NCI-H1105 (cell line): ENCODE measurements at places on chromosomes 12 and 14.

GRCh38 chr12:110028323-110028722 is 20.0 kb downstream of the C12orf76 start:
- DNase-seq = no peak

DNA sequence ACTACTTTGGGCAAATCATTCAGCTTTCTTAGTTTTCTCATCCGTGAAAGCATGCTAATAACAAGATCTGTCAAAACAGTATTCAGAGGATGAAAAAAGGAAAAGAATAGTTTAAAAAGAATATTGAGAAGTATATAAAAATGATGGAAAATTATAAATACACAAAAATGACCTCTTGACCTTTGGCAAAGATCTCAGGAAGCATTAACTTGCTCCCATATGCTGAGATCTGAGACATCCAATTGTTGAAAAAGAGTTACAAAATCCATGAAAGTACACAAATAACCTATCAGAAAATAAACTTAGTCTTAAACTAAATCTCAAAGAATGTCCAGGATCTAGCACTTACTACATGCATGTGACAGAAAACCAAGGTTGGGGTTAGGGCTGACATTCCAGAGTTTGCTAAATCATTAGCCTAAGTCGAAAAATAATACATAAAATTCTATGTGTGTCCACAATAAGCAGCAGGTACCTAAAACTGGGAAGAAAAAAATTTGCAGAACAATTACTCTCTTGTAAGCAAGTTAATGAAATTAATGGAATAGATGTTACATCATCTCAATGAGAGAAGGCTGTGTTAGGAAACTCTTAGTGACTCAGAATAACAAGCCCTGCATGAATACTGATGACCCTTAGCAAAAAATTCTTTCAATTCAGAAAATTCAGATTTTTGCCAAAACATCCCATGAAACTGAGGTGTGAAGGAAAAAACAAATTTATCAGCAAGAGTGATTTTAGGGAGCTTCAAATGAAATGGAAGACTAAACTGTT is 3.4 kb downstream of the PAH start:
- no peak for DNase-seq

GRCh38 chr12:42968426-42968825 is 378.9 kb upstream of the PRICKLE1 start:
- no peak for DNase-seq

DNA sequence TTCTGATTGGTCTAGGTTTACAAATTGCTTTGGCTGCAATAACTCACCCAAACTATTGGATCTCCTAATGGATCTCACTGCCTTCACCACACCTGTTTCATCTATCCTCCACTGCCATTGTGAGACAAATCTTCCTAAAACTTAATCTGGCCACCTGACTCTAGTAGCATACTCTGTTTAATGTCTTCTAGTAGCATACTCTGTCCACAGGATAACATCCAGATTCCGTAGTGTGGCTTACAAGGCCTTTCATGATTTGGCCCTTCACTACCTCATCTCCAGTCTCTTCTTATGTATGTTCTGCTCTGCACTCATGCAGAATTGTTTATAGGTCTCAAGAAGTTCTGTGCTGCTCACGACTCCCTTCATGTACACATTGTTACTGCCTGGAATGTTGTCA is 10.0 kb downstream of the HSD17B6 start:
- DNase-seq = no peak

- DNase-seq = no peak
Measured at GRCh38 chr12:46941981-46942380, 116.2 kb upstream of the SLC38A4 start.

GRCh38 chr14:74077401-74077800 is 6.9 kb downstream of the ALDH6A1 start:
- DNase-seq = no peak

DNA sequence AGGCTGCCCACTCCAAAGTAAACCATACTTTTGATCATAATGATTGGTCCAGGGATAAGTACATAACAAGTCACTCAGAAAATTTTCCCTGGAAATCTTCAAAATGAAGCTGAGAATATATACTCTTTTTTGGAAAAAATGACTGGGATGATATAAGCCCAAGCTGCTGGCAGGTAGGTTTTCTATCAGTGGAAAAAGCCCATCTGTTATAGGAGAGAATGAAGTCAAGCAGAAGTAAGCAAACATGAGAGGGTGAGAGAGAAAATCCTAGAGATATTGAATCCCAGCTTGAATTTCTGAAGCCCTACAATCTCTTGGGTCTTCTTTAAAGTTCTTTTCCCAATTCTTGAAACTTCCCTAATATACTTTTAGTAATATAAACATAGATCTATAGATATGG is 37.3 kb upstream of the ZDHHC17 start:
- no peak for DNase-seq

DNA sequence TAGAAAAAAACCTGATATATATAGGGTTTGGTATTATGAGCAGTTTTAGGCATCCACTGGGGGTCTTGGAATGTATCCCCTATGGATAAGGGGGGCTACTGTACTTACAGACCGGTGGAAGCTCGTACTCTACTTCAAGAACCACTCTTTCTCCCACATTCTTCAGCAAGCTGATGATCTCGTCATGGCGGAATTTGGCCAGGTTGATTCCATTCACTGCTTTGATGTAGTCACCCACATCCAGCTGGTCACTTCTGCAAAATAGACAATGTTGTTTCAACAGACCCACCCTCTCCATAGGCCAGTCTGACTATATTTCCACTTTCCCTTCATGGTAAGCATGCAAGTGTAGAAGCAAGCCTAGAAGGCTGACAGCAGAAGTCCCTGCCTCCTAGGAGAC is 139.9 kb downstream of the GRIP1 start:
- no peak for DNase-seq

DNA sequence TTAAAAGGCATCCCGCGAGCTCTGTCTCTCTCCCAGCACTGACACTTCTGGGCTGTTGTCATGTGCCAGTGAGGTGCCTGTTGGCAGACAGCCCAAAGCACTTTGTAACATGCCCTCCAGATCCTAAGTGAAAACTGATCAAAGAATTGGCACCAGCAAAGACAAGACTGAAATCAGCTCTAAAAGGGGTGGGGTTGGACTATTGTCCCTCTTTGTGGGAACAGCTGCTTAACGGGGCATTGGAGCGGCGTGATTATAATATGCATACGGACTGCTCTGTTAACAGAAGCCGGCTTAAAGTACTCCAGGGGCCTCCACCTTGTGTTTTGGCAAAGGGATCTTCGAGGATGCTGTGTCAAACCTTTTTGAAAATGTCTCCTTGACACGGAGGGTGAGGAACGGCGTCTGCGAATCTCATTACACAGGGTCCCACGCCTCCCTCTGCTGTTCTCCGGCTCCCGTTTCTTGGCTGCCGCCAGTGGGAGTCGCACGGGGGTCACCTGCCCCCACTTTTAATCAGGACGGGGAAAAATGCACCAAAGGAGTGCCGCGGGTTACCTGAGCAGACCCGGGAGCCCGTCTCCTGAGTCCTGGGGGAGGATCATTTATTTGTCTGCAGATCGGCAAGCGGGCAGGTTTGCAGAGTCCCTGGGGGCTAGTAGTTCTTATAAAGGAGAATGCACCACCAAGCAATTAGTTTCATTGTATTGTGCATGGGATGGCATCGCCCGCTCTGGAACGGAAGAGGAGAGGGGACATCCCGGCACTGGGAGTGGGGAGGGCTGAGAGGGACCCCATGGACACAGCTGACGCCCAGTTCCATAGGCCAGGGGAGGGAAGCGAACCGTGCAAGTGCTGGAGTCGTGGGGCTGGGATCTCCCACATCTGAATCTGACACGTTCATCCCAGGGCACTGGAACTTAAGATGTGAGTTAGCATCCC is 44.3 kb downstream of the SPRING1 start:
- DNase-seq = peak; percentile 93

DNA sequence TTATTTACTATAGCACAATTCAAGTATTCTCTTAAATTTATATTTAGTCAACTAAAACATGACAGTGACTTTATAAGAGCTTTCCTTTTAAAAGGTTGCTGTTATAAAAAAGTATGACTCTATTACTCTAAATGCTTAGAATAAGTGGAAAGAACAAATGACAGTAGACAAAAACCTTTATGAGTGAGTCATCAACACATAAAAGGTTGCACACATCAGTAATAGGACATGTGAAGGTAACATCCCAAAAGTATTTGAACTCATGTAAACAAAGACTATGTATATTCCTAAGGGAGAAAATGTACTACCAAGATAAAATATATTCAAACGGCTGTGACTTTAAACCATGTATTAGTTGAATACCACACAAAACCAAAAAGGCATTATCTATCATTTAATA is 98.8 kb downstream of the PAWR start:
- no peak for DNase-seq

DNA sequence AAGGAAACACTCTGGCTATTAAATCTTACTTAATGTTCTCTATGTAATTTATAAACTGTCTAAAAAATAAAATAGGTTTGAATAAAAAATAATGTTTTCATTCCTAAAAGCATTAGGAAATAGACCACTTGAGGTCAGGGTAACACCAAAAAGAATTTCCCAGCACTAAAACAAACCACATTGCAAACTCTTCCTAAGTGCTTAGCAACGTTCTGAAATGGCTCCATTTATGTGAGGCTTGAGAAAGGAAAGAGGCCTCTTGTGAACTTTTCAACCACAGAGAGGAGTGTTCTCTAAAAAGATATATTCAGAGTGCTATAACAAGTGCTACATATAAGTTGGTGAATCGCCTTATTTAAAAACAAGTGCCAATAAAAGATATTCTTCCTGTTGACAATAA is 42.7 kb downstream of the ALX1 start:
- no peak for DNase-seq

DNA sequence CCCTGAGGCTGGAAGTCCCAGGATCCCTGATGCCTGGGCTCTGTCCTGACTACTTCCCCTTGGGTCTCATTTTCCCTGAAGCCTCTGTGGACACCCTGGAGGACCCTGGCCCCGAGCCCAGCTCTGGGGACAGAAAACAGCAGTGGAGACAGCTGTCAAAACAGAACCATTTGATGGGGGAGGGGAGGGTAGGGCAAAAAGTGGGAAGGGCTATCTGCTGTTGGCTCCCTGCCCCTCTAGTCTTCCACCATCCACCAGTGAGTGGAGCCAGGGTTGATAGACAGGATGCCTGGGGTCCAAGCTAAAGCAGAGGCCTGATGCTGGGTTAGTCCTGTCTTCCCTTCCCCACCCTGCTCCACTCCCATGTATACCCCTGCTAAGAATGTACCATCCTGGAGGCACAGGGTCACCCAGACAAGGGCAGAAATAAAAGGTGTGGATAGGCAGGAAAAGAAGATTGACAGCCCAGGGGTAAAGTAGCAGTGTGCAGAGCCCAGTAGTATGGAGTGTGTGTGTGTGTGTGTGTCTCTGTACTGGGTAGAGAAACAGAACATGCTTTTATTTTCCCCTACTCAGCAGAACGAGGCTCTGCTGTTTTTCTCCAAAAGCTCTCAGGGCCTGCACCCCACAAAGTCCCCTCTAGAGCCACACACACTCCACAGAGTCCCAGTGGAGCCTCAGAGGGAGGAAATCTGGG is 9.8 kb downstream of the ZNF385A start:
- no peak for DNase-seq

GRCh38 chr12:10634427-10634826 is 21.0 kb upstream of the MAGOHB start:
- no peak for DNase-seq

- no peak for DNase-seq
Measured at GRCh38 chr14:55361190-55361589, 50.4 kb downstream of the ATG14 start.

DNA sequence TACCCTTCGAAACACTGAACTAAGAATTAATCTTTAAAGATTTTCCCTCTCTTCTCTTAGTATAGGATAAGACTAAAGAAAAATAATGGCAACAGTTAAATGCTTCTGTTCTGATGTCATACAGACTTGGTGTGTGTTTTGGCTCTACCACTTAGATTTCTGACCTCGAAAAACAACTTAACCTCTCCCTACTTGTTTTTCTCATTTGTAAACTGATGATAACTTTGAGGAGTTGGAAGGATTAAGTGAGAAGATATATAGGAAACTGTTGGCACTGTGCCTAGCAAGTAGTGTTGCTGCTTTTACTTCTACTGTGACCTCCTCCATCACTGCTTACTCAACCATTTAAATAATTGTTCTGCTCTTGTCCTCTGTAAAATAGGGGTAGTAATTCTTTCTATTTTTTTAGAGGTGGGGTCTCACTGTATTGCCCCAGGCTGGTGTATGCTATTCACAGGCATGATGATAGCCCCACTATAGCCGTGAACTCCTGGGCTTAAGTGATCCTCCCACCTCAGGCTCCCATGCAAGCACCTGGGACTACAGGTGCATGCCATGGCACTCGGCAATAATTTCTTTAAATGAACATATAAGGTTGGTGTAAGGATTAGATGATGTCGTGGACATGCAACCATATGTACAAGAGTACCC is 22.4 kb downstream of the PALS1 start:
- no peak for DNase-seq

- DNase-seq = no peak
Measured at GRCh38 chr12:28051516-28052354, 79.2 kb upstream of the PTHLH start.

- DNase-seq = no peak
Measured at GRCh38 chr14:69360438-69361108, 37.5 kb downstream of the ERH start.

GRCh38 chr12:21825886-21826617 is 51.5 kb upstream of the KCNJ8 start:
- DNase-seq = no peak

- no peak for DNase-seq
Measured at GRCh38 chr12:119594399-119594730, 791 bp downstream of the TMEM233 start.

- DNase-seq = no peak
Measured at GRCh38 chr14:93028724-93029076, 87.0 kb downstream of the ITPK1 start.

GRCh38 chr14:93081876-93082570 is 33.7 kb downstream of the ITPK1 start:
- DNase-seq = no peak

- DNase-seq = peak; percentile 93
Measured at GRCh38 chr14:105193916-105194782, 13.0 kb upstream of the NUDT14 start.

DNA sequence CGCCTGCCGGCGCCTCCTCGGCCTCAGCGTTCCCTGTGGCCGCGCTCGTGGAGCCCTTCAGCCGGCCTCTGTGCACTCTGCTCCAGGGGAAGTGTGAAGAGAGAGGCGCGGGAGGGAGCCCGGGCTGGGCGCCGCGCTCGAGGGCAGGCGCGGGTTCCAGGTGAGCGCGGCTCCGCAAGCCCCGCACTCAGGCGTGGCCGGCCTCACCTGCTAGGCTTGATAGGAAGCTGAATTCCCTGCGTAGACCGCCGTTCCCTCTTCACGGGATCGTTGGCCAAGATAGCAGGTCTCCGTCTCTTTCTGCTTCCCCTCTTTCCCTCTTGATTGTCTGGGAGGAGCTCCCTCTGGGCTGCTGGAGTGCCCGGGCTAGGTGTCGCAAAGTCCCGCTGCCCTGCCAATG is 89.7 kb downstream of the ASCL4 start:
- DNase-seq = peak; percentile 28

GRCh38 chr12:4201333-4202100 is 72.0 kb upstream of the CCND2 start:
- DNase-seq = no peak

- DNase-seq = peak; percentile 94
Measured at GRCh38 chr12:26878661-26879119, 45.7 kb upstream of the ITPR2 start.
